Mesangial cell (primary cell): ENCODE measurements at places on chromosomes 7 and 10. TPM values are rescaled to one million over a fixed set of nuclear protein-coding genes. Genes with fewer than 3 reads are reported as not detected.

SLC18A2 gene
- total RNA-seq = under 0.01 and 1.1 TPM in 2 replicates

TFR2 gene
- 0.33 and 0.63 TPM in 2 replicates for total RNA-seq

ELFN1 gene
- 0.49 and 2.8 TPM in 2 replicates for total RNA-seq

PARD3 gene
- 44.6 and 56.0 TPM in 2 replicates for total RNA-seq

EPO gene
- total RNA-seq = not detected in 2 replicates

TAS2R5 gene
- 1.1 TPM in 1 of 2 replicates, not detected in the other for total RNA-seq

AMPH gene
- total RNA-seq = 0.49 and 0.51 TPM in 2 replicates

PNLIPRP3 gene
- not detected in 2 replicates for total RNA-seq

EGFR gene
- 40.4 and 45.3 TPM in 2 replicates for total RNA-seq

TYW1B gene
- 0.76 and 0.98 TPM in 2 replicates for total RNA-seq

CPN1 gene
- not detected in 2 replicates for total RNA-seq

IL2RA gene
- total RNA-seq = not detected in 2 replicates

TMEM26 gene
- under 0.01 and 0.89 TPM in 2 replicates for total RNA-seq

CCDC3 gene
- total RNA-seq = 0.63 and 0.98 TPM in 2 replicates

GET4 gene
- 42.2 and 43.9 TPM in 2 replicates for total RNA-seq

TAS2R4 gene
- 0.25 TPM in 1 of 2 replicates, not detected in the other for total RNA-seq

FOXI2 gene
- not detected in 2 replicates for total RNA-seq

GDF10 gene
- total RNA-seq = 0.13 TPM in 1 of 2 replicates, not detected in the other

SH2D4B gene
- total RNA-seq = under 0.01 TPM in 1 of 2 replicates, not detected in the other

MCMBP gene
- total RNA-seq = 36.1 and 50.2 TPM in 2 replicates

PRPS1L1 gene
- not detected in 2 replicates for total RNA-seq

ZCWPW1 gene
- 0.25 and 0.81 TPM in 2 replicates for total RNA-seq

CHAT gene
- not detected in 2 replicates for total RNA-seq

SUFU gene
- total RNA-seq = 6.5 and 11.0 TPM in 2 replicates

SAMD9L gene
- total RNA-seq = under 0.01 and 0.25 TPM in 2 replicates

CLCN1 gene
- total RNA-seq = not detected in 2 replicates

CTBP2 gene
- total RNA-seq = 68.8 and 81.0 TPM in 2 replicates

EVX1 gene
- total RNA-seq = not detected in 2 replicates

TRIM73 gene
- 0.89 TPM in 1 of 2 replicates, not detected in the other for total RNA-seq

LIPF gene
- not detected in 2 replicates for total RNA-seq
